ENCODE measurements at places on chromosomes 5 and 9.
A peak's percentile ranks its signal among the peaks of the same experiment; 100 is the strongest.

DNA sequence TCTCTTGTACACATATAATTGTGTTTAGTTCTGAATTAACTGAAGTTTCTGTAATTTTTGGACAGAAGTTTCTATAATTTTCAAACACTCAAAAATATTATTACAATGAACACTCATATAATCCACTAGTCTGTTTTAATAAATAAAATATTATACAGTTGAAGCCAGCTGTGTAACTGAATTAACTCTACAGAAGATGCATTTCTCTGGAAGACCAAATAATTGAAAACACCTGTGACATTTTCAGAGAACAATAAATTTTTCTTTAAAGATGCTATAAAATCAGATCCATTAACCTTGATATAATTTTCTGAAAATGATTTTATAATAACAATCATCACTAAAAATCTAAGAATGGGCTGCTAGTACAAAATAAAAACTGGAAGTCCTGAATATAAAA lies 14.7 kb downstream of the NADK2 start:
- DNase-seq, result no peak

- no peak for DNase-seq
Measured at GRCh38 chr5:83552275-83552674, 80.7 kb downstream of the VCAN start.

DNA sequence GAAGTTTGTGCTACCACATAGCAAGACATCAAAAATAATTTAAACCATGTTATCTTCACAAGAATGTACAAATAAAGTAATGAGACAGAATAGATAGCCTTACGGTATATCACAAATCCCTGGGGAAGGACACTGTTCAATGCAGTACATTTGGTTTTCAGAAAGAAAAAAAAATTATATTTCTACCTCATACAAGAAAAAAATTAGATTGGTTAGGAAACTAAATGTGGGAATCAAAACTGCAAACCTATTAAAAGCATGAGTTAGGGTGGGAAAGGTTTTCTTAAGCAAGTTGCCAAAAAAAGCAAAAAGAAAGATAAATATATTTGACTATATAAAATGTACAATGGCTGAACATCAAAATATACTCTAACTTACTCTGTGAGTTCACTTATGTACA lies 201.9 kb upstream of the NREP start:
- no peak for DNase-seq

DNA sequence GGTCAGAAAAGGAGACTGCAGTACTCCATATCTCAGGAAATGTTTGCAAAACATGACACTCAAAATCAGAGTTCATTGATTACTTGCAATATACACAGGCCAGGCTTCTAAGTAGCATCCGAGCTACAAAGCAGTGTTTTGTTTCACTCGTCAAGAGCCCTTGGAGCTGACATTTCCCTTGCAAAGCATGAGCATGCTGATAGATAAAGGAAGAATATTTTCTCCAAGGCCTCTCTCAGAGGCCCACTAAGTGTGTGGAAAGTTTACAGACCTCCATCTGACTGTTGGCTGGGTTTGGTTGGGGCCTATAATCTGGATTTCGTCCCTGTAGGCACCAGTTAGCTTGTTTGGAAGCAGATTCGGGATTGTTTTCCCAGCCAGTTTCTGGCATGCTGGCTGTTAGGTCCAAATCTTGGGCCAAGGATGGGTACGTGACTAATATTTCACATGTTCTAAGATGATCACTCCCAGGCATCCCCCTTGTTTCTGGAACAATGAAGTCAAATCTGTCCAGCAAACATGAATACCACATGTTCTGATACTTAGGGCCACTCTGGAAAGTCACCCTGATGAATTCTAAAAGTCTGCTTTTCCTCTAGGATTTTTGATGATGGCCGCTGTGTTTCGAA lies 161.3 kb downstream of the RFK start:
- DNase-seq, result no peak

- DNase-seq, result peak; percentile 34
Measured at GRCh38 chr9:123112015-123112975, 78.8 kb downstream of the GPR21 start.

DNA sequence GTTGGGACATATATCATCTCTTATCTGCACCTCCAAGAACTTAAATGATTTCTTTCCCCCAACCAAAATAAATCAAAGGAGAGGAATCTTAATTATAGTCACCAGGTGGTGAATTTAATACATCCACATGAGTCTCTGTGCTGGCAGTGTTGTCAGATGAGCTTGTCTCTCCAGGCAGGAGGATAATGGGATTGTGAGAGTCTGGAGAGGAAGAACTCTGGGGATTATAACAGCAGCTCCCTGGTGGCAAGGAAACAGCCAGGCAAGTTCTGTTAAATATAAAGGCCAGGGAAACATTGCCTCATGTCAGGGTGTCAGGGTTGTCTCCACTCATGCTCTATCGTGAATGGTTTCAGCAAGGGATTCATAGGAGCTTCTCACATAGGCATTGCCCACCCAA lies 80.8 kb downstream of the TLR4 start:
- DNase-seq, result no peak

DNA sequence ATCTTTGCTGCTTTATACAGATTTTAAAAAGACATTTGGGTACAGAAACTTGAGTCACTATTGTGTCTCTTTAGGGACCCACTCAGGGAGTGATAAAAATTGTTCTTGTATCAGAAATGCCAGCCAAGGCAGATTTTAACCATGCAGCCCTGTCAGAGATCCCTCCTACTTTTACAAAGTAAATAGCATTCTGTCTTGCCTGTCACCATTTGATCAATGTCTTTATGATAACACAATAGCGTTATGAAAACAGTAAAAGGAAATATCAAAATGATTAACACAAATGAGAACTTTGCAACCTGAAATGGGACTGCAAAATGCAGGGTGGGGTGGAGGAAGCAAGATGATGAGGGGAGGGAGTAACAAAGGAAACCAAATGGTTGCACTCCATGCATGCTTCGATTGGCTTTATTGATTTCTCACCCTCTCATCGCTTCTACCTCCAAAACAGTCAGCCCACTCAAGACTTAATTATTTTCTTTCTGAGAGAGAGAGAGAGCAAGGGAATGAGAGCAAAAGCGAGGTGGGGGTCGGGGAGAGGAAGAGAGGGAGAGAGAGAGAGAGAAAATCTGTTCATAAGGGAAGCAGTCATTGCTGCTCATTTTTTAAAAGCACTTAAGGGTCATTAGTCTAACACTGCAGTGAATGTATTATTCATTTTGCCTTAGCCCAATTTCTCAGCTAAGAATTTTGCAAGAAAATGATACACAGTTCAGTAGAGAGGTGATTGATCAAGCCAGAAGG lies 576.5 kb downstream of the CSNK1G3 start:
- DNase-seq, result no peak

- DNase-seq, result no peak
Measured at GRCh38 chr5:87645224-87645623, 232.5 kb upstream of the CCNH start.

- no peak for DNase-seq
Measured at GRCh38 chr9:1536522-1537170, 478.5 kb upstream of the SMARCA2 start.

DNA sequence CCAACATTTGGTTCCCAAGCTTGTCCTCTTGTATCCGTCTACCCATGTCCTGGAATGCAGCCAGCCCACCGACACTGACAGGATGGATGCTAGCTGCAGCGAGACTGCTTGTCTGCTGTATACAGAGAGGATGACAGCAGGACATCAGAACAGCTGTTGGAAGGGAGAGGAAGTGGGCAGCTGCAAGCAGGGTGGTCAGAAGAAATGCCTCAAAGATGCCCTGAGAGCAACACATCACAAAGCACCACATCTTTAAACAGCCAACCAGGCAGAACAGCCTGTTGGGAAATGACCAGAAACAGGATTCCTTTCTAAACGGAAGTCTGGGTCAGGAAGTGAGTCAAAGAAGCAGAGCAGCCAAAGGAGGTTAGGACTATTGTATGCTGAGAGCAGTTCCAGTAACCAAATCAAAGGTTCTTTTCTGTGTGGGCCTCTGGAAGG lies 219.1 kb downstream of the NDUFS4 start:
- DNase-seq, result peak; percentile 5

DNA sequence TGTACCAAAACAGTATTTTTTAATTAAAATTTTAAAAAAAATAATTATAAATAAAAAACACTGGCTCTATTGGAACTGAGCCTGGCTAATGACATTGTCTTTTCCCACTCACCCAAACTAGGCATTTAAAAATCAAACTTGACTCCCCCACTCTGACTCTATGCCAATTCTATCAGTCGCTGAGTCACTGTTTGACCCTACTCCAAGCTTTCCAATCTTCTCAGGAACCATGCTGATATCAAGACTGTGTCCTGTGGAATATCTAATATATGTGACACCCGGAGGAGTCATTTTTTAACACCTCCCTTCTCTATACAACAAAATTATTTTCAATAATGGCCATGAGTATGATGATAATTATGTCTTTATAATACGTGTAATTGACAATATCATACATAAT lies 171.6 kb upstream of the RASEF start:
- no peak for DNase-seq

GRCh38 chr5:9344751-9345240 lies 201.1 kb downstream of the SEMA5A start:
- DNase-seq, result no peak

DNA sequence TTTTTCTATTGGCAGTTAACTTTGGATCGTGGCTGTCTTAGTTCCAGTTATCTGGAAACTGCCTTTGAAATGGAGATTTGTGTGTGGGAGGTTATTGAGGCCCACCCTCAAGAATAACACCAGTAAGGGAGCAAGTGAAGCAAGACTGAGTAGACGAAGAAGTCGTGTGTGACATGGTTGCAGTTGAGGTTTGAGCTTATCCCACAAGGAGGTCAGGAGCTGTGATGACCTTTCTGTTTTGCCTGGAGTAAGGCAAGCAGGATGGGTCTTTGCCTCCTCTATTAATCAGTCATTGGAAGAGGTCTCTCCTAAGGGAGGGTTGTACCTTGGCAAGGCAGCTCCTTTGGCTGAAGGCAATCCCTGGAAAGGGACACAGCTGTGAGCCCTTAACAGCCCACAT lies 49.6 kb upstream of the CTXN3 start:
- no peak for DNase-seq

DNA sequence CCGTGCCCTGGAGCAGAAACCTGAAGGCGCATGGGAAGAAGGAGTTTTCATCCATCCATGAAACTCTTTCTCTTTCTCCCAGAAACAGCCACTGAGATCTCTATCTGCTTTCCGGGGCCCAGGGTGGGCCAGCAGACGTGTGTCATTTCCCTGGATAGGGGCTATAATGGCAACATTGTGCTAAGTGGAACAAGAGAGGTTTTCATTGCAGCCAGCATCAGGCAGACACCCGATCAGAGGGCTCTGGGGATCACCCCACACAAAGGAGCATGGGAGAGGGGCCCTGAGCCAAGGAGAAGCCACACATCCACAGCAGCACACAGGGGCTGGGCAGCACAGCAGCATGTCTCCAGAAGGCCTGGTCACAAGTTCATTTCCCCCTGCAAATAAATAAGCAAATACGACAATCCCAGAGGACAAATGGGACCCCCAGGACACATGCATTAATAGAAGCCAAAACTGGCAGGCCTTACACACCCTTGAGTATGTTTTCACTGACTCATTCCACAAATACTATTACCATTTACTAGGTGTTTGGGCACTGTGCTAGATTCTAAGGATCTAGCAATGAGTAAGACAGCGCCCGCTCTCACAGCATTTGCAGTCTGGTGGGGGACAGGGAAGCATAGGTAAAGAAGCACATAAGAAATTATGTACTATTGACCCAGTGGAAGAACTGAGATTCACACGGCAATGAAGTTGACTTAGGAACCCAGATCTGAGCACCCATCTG lies 4.3 kb upstream of the AFAP1L1 start:
- no peak for DNase-seq

- DNase-seq, result no peak
Measured at GRCh38 chr5:88553986-88554385, 285.3 kb upstream of the TMEM161B start.

GRCh38 chr5:137206030-137206715 lies 293.0 kb downstream of the SPOCK1 start:
- DNase-seq, result no peak

DNA sequence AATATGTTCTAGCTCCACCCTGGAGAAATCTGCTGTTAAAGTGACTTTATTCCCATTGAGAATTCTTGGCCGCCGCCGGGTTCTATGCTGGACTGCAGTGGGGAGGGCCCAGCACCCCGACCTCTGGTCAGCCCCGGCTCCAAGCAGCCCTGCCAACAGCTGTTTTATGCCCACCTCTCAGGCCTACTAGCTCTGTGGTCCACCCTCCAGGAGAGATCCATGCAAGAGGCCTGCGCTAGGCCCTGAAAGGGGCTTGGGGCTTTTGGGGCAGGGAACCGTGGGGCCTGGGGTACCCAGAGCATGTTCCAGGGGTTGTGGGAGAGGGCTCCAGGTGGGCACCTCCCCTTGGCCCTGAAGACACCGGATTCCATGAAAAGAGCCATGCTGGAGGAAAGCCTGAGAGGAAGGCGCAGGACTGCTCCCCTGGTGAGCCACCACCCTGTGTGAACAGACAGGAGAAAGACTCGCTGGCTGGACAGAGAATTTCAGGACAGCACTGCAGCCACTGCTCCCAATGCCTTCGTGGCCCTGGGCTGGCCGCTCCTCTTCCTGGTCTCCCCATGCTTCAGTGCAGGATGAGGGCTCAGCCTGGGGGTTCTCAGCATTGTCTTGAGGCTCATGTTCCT lies 44.6 kb upstream of the RUFY1 start:
- no peak for DNase-seq

GRCh38 chr9:95505717-95506427 lies 10.9 kb downstream of the PTCH1 start:
- DNase-seq, result no peak

- DNase-seq, result no peak
Measured at GRCh38 chr5:9168791-9169556, 376.9 kb downstream of the SEMA5A start.

- no peak for DNase-seq
Measured at GRCh38 chr5:173205916-173206315, 29.1 kb downstream of the NKX2-5 start.

DNA sequence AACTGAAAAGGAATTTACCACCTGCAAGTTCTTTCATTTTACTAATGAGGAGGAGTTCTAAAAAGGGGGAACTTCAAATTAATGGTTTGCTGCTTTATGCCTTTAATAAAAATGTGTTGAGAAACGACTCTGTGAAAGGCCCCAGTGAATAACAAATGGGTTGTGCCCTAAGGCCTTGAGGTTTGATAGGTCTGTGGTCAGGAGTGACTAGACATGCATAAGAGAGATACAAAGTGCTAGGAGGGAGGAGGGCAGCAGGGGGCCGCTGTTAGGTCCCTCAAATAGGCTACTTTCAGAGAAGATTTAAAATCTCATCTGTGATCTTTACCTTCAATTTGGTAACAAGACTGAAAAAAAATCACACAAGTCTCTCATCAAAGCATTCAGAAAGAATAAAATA lies 58.3 kb downstream of the FAM81B start:
- DNase-seq, result no peak
